Stimulated activated CD8-positive, alpha-beta memory T cell treated with anti-CD3 and anti-CD28 coated beads, Interleukin-2, amount 100 ng/mL, for 1 hour (primary cell): ENCODE measurements at places on chromosomes 6 and 20.

DNA sequence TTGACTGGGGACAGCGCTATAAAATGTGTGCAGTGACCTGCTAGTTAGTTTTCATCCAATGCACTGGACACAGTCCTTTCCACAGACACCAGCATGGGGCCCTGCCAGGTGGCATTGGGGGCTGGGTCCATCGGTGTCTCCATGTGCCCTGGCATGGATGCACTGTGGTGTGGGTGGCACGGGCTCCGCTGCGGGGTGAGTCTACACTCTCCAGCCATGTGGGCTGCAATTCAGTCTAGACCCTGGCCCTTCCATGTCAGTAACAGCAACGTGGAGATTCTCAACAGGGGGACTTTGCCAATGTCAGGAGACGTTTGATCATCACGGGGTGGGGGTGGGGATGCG lies 100.0 kb downstream of the RAMACL start:
- no peak for DNase-seq

- no peak for DNase-seq
Observed at GRCh38 chr20:10843146-10843711, 169.4 kb upstream of the JAG1 start.

DNA sequence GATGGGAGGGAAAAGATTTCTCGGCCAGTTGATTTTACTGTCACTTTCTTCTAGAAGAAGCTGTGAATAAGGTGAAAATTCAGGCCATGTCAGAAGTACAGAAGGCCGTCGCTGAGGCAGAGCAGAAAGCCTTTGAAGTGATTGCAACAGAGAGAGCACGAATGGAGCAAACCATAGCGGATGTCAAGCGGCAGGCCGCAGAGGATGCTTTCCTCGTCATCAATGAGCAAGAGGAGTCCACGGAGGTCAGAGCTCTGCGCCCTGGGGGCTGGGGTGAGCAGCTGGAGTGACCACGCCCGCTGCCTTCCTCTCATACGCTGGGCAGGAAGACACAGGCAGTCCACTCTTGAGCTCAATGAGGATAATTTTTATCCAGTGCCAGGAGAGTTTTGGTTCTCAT lies 21.8 kb upstream of the C20orf144 start:
- DNase-seq = no peak

GRCh38 chr6:69935079-69935478 lies 68.7 kb downstream of the COL19A1 start:
- no peak for DNase-seq

GRCh38 chr6:47603995-47604394 lies 94.4 kb upstream of the ADGRF4 start:
- no peak for DNase-seq

GRCh38 chr6:3345836-3346235 lies 87.1 kb downstream of the PSMG4 start:
- DNase-seq = no peak

DNA sequence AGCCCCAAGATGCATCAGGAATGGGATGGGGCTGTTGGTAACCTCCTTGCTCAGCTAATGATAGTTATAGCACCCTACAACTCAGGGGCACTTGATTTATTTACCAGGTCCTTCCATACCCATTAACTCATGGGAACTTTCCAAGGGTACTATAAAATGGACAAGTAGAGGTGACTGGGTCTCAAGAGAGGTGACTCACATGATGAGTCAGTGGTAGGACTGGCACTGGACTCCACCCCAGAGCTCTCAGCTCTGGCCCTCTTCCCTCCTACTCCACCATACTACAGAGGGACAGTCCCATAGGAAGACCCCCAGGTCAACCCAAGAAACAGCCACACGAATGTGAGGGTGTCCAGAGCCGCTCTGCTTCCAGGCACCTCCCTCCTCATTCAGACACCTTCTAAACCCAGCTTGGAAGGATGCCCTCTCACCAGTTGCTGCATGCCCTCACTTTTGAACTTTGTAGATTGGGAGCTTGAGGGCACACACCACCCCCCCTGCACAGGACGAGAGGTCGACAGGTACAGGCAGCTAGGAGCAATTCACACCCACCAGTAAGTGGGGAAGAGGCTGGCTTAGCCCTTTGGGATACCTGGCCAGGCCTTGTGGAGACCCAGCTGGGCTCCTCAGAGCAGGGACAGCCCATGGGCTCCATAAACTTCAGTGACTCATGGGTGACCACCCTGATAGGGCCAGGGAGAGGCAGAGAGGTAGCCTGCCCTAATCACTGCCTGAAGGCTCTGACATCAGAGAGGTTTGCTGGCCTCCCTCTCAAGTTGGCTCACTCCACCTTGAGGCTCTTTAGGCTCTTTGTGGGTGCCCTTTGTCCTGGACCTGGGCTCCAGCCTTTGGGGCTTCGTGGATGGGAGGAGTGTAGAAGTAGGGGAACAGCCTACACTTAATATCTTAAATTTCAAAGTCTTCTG lies 81.6 kb upstream of the MLN start:
- no peak for DNase-seq

GRCh38 chr20:60254901-60255411 lies 296.7 kb downstream of the CDH26 start:
- no peak for DNase-seq

DNA sequence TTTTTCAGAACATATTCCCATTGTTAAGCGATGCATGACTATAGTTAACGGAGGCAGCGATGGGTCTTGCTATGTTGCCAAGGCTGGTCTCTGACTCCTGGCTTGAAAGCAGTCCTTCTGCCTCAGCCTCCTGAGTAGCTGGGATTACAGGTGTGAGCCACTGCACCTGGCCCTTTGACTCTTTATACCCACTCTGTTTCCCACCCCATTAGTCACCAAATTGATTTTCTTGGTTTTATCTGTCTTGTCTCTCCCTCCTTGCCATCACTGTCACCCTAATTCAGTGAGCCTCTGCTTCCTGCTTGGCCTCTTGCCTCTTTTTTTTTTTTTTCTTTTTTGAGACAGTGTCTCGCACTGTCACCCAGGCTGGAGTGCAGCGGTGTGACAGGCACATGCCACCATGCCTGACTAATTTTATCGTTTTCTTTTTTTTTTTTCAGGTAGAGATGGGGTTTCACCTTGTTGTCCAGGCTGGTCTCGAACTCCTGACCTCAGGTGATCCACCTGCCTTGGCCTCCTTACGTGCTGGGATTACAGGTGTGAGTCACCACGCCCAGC lies 31.3 kb downstream of the ZFAND3 start:
- DNase-seq = no peak

DNA sequence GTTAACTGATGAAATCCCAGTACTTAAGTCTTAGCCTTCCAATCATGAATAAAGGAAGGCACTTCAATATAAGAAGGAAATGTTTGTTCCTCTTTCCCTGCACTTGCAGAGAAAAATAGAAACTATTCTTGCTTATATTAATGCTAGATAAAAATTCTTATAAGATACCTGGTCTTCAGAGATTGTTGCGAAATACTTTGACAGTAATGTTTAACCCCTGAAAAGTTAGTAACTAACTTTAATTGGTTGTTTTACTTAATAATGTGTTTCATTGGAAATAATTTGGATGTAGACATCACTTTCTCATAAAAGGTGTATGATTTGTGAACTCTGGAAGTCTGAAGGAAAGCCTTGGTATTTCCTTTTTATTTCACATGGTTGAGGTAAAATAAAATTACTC lies 294.2 kb upstream of the SYNCRIP start:
- no peak for DNase-seq

GRCh38 chr6:167763056-167763944 lies 63.4 kb upstream of the AFDN start:
- no peak for DNase-seq

GRCh38 chr6:128491610-128492206 lies 28.7 kb downstream of the PTPRK start:
- no peak for DNase-seq

DNA sequence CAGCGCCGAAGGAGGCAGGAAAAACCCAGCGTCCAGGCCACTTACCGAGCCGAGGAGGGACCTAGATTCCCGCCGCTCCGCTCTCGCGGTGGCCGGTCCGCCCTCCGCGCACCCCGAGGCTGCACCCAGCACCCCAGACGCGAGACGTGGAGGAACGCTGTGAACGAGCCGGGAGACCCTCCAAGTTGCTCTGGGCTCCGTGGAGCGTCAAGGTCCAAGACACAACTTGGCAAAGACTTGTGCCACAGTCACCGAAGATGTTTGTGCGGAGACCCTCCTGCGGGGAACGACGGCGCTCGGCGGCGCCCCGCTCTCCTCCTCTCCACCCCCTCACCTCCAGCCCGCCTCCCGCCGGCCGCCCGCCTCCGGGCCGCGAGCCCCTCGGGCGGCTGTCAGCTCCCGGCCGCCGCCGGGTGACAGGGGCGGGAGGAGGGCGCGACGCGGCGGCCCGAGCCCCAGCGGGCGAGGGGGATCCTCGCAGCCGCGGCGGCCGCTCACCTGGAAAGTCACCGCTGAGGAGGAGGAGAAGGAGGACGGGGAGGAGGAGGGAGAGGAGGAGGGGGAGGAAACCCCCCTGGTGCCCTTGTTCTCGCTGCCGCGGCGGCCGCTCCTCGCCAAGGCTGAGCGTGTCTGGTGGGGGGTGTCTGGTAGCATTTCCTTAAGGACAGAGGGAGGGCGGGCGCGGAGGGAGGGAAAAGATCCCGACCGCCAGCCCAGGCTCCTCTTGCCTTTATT lies 637 bp upstream of the HIVEP2 start:
- DNase-seq = peak; percentile 31

DNA sequence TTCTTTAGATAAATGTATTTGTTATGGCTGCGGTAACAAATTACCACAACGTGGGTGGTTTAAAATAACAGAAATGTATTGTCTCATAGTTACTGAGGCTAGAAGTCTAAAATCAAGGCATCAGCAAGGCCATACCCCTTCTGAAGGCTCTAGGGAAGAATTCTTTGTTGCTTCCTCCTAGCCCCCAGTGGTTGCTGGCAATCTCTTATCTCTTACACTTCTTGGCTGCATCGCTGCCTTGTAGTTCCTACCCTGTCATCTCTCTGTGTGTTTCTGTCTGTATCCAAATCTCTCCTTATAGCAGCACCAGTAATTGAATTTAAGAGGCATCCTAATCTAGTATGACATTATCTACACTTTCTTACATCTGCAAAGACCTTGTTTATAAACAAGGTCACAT lies 534.7 kb downstream of the PHF3 start:
- no peak for DNase-seq

GRCh38 chr20:53586640-53587039 lies 7.0 kb downstream of the ZNF217 start:
- DNase-seq = no peak

DNA sequence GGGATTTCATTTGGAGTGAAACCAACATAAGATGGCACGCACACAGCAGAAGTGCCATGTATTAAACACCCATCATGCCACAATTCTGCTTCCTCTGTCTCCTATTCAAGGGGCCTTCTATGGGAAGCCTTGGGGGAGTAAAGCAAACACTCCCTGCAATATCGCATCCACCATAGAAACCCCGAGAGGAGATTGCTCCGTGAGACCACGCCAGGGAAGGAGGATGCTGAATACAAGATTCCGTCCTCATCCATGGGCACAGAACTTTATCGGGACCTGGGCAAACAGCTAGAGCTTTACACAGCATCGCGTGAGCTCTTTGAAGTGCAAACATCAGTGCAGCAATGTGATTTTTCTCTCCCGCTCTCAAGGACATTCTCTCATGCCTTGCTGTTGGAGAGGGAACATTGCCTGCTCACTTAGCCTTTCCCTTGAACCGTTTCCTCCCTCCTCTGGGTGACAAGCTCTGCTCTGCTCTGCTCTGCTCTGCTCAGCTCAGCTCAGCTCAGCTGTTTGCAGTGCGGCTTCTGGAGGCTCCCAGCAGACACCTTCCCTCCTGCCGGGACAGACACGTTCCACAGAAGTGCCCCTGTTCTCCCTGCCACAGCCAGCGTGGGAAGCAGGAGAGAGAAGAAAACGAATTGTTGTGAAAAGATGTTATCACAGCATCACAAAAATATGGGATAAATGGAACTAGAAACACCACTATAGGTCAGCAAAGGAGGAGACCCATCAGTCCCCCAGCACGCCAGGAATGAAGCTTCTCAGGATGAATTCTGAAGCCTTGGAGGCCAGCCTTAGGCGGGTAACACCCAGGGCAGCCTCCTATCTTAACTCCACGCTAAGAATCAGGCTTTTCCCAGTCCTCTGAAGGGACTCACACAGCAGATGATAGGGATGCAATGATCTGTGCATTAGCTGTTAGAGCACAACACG lies 48.2 kb downstream of the RNASET2 start:
- no peak for DNase-seq

DNA sequence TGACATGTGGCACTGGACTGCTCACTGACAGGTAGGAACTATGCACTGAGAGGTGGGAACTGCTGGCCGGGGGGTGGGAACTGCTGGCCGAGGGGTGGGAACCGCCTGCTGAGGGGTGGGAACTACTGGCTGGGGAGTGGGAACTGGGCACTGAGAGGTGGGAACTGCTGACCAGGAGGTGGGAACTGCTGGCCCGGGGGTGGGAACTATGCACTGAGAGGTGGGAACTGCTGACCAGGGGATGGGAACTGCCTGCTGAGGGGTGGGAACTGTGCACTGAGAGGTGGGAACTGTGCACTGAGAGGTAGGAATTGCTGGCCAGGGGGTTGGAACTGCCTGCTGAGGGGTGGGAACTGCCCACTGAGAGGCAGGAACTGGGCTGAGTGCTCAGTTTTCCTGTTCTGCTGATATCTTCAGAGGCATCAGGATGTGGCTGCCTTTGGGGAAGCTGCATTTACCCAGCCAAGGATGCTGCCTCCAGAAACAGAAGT lies 90.2 kb downstream of the THBS2 start:
- no peak for DNase-seq

DNA sequence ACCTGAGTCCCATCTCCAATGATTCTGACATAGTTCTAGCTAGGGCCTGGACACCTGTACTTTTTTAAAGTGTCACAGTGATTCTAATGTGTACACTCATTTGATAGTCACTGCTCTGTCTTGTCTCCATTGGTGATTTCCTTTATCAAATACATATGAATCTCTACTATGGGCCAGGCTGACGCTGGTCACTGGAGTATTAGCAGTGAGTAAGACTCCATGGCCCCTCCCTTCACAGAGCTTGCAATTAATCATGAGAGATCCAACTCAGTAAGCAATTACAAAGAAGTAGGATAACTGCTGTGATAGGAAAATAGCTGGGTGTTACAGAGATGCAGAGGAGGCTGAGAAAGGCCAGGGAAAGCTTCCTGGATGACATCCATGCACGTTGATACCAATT lies 19.3 kb upstream of the SASH1 start:
- no peak for DNase-seq

DNA sequence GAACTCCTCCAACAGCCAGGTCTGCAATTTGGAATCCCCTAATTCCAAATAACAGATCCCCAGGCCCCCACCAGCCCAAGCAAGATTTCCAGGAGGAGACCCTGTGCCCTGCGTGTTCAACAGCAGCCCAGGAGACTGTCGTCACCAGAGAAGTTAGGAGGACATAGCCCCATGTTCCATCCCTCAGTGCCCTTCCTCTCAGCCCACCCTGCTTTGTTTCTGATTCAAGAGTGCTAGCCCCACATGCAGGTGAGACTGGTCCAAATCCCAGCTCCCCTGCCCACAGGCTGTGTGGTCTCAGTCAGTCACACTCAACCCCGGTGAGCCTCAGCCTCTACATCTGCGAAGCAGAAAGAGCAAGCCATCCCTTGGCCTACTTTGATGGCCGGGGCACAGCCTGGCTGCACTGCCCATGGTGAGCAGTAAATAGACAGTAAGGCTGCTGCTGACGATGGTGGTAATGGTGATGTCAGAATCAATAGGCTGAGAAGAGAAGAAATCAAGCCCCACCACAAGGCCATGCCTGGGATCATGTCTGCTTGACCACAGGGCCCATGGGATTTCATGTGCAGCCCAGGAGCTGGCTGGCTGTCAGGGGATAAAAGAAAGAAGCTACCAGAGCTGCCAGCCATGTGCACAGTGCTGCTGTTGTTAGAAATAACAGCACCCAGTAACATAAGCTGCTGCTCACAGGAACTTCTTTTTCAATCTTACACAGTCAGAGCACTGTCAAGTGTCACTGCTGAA lies 51.5 kb upstream of the NXT1 start:
- no peak for DNase-seq
